Activated T-cell treated with anti-CD3 and anti-CD28 coated beads for 1 hour (primary cell): ENCODE measurements at places on chromosomes 1 and 21.

GRCh38 chr1:222539951-222540597 is 7.8 kb downstream of the HHIPL2 start:
- DNase-seq, result no peak

DNA sequence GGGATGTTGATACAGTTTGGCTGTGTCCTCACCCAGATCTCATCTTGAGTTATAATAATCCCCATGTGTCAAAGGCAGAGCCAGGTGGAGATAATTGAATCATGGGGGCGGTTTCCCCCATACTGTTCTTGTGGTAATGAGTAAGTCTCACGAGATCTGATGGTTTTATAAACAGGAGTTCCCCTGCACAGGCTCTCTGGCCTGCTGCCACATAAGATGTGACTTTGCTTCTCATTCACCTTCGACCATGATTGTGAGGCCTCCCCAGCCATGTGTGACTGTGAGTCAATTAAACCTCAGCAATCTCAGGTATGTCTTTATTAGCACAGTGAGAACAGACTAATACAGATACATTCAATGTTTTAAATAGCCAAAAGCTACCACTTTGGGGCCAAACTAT is 41.1 kb downstream of the SLC35F3 start:
- no peak for DNase-seq

- DNase-seq, result no peak
Observed at GRCh38 chr1:203701606-203702005, 63.4 kb upstream of the LAX1 start.

DNA sequence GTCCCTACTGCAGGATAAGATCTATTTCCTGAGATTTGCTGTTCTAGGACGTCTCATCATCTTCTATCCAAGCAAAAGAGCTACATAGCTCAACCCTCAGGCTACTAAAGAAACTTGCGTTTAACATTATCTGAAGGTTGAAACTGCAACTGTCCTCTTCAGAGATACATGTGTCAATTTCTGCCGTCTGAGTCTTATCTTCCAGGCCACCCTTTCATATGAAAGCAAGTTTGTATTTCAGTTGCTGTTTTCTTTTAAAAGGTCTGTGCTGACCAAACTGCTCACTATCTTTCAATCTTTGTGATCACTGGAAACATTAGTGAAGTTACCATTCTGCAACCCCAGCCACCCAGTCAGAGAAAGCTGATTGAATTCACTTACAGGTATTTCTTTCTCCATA is 108.6 kb upstream of the RAB3GAP2 start:
- no peak for DNase-seq

DNA sequence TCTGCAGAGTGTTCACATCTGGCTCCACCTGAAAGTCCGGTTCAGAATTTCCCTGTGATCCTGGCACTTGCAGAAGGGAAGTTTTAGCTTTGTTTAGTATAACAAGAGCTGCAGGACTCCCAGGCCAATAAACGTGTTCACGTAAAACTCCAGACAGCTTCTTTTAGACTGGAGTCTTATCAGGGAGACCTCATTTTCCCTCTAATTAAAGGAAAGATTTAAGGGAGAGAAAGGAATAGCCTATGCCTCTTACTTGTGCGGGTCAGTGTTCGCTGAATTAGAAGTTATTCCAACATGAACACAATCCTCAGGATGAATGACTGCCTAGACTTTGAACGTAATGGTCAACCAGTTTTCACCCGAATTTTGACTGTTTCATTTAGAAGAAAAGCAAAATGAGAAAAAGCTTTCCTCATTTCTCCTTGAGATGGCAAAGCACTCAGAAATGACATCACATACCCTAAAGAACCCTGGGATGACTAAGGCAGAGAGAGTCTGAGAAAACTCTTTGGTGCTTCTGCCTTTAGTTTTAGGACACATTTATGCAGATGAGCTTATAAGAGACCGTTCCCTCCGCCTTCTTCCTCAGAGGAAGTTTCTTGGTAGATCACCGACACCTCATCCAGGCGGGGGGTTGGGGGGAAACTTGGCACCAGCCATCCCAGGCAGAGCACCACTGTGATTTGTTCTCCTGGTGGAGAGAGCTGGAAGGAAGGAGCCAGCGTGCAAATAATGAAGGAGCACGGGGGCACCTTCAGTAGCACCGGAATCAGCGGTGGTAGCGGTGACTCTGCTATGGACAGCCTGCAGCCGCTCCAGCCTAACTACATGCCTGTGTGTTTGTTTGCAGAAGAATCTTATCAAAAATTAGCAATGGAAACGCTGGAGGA is 202.1 kb upstream of the SGIP1 start:
- peak; percentile 9 for DNase-seq

GRCh38 chr1:81231729-81232038 is 569.0 kb upstream of the ADGRL2 start:
- DNase-seq, result no peak

DNA sequence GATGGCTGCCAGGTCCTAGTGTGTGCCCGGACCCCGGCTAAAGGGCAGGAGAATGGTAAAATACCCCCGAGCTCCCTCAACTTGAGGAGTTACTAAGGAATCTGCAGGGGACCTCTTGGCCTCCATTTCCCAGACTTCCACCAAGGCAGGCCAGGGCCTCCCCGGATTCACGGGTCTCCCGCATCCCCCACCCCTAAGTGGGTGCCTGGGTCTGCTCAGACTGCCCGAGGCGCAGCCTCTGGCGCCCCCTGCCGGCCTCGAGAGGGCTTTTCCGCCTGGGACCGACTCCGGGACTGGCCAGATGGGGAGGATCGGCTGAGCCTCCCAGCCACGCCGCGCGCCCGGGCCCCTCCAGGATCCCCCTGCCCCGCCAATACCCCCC is 1.7 kb downstream of the PLEKHG5 start:
- peak; percentile 69 for DNase-seq

DNA sequence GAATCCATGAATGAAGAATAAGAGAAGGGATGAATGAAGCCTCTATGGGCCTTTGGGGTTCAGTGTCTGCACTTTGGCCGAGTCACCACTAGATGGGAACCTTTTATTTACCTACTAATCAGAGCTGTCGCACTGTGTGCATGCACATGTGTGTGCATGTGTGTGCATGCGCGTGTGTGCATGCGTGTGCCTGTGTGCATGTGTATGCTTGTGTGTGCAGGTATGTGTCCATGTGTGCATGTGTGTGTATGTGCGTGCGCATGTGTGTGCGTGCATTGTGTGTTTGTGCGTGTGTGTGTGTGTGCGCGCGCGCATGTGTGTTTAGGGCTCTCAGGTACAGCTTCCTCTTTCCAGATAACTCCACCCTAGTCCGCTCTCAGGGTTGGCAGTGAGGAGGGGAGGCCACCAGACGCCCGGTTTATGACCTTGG is 20.4 kb upstream of the UBXN10 start:
- DNase-seq, result no peak

- no peak for DNase-seq
Observed at GRCh38 chr1:215200121-215200520, 117.6 kb downstream of the KCNK2 start.

DNA sequence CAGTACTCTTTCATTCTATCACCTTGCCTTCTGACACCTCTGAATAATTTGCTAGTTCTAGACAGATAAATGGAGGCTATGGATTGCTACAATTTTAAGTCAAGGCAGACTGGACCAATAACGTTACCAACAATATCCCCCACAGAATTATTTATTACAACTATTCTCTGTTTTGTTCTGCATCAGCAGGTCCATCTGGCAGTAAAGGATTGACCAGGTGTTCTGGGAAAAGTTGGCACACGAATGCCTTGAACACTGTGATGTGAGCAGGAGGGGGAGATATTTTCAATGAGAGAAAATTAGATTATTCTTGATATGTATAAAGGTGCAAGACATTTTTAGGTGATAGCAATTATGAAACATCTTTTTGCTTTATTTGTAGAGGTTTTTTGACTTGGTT is 718.8 kb upstream of the TMPRSS15 start:
- no peak for DNase-seq

DNA sequence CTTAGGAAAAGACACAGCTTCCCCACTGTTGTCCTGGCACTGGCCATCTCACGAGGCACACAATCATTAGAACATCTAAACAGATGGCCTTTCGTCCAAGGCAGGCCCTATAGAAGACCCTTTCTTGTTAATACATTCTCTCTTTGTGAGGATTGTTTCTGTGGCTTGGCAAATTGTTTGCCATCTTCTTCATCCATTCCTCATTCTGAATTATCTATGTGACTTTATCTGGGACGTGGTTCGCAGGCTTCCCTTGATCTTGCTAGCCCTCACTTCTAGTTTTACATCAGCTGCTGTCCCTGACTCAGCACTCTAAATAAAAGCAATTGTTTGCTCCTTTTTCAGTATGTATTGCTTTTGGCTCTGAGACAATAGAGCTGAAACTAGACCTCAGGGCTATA is 101.1 kb upstream of the ZC3H11B start:
- DNase-seq, result no peak

DNA sequence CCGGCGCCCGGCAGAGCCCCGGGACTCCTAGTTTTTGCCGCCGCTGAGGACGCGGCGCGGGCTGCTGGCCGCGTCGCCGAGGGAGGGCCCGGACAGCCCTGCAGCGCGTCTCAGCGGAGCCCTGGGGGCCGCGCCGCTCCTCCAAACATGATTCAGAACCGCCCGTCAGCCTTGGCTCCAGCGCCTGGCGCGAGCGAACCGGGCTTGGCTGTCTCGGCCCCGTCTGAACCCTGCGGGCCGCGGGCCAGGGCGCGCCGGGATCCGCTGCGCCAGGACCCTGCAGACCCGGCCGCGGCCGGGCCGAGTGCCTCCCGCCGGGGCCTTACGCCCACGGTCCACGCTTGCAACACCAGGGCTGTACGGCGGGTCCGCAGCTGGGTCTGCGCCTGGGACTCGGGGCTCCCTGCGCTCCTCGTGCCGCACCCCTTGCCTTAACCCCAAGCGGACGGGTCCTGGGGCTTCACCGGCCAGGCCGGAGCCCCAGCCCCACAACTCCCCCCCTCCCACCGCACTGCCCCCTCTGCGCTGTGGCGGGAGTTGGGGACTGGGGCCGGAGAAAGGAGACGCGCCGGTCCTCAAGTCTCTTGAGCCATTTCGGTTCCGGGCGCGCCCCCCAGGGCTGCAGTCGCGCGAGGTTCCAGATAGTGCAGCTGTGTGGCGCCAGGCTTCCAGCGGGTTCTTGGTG is 48.4 kb upstream of the CD34 start:
- DNase-seq, result no peak

DNA sequence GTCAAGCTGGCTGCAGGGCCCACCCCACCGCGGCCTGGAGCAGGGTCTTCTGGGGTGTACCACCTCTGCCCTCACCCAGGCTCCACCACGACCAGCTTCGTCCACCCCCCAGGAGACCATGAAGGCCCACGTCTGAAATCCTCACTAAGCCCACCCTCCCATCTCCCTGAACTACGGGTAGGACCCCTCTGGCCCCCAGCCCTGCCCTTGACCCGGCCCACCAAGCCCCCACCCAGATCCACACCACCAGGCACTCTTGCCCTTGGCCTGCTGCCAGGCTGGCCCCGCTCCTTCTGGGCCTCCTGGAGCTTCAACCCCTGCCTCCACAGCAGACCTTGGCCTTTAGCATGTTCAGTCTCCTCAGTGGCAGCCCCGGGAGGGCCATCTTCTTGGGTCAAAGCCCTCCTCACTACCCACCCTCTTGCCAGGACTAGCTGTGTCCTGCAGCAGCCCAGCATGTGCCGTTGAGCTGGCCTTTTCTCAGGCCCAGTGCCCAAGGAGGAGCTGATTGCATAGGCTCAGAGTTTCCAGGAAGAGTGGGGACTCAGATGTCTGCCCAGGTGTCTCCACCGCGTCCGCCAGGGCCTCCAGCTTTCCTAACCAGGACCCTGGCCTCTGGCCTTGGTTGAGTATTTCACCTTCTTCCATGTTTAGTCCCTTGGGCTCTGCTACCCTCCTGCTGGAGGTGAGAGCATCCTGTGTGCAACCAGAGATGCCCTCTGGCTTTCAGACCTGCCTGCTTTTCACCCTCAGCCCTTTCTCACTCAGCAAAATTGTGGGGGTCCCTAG is 17.7 kb upstream of the SAMD11 start:
- no peak for DNase-seq

GRCh38 chr1:107145637-107146036 is 4.8 kb downstream of the NTNG1 start:
- DNase-seq, result no peak

GRCh38 chr1:27152004-27152828 is 2.7 kb downstream of the SLC9A1 start:
- DNase-seq, result no peak

GRCh38 chr1:207261971-207262370 is 59.5 kb upstream of the CD55 start:
- no peak for DNase-seq

GRCh38 chr1:41795205-41795762 is 123.4 kb downstream of the HIVEP3 start:
- no peak for DNase-seq

DNA sequence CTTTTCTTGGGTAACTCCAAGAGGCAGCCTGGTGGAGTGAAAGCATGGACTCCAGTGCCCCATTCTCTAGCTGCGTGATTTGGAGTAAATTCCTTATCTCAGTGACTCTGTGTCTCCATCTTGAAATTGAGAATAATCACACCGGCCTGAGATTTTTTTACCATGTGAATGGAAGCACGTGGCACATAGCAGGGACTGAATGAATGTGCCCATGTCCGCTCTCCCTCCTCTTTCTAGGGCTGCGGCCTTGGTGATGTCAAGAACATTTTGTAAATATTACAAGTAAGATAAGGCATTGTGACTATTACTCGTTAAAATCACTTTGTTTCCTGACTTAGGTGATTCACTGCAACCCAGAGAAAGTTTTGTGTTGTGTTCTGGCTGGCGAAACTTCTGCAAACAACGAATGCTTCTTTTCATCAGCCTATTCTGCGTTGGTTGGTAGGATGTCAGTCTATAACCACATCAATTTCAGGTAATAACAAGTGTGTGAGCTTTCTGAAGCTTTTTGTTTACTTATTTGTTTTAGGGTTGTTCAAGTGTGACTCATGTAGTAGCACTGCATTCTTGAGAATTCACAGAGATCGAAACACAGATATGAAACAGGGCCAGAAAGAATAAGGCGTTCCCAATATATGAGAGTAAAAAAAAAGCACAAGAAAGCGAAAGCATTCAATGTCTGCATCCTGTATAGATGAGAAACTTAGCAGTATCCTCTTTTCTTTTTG is 135.7 kb upstream of the SLC45A1 start:
- no peak for DNase-seq
